ENCODE measurements at places on chromosomes 7 and 10. TPM values are rescaled to one million over a fixed set of nuclear protein-coding genes. Genes with fewer than 3 reads are reported as not detected.

DNA sequence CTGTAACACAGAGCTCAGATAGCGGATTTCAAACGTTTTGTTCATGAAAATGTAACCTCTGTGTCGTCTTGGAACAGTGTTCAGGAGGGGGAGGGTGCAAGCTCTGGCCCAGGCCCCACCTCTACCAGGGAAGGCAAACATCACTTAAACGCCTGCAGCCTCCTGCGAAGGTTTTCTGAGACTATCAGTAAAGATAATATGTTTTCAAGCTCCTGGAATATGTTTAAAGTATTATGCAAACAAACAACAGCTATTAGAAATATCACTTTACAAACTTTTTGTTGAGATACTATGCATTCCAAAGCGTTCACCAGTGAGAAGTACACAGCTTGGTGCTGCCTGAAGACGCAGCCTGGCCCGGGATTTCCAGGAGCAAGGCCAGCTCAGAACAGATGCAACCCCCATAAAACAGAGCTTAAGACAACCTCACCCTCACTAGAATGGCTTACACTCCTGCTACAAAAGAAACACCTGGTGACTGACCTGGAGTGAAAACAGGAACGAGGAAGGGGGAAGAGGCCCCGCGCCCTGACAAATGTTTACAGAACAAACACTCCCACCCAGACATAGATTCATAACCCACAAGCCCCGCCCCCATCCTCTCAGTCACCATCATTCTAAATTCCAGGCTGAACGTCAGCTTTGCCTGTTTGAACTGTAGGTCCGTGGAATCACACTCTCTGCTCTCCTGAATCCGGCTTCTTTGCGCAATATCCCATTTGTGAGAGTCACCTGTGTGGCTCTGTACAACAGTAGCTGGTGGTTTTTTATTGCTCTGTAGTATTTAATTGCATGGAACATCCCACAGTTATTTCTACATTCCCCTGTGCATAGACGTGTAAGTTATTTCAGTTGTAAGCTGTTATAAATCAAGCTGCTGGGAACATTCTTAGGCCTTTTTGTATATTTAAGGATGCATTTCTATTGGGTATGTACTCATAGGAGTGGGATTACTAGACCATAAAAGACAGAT is 155.0 kb downstream of the PTPRN2 start:
- DNase-seq: no peak

- no peak for DNase-seq
Measured at GRCh38 chr10:117254774-117255735, 14.1 kb downstream of the SLC18A2 start.

DNA sequence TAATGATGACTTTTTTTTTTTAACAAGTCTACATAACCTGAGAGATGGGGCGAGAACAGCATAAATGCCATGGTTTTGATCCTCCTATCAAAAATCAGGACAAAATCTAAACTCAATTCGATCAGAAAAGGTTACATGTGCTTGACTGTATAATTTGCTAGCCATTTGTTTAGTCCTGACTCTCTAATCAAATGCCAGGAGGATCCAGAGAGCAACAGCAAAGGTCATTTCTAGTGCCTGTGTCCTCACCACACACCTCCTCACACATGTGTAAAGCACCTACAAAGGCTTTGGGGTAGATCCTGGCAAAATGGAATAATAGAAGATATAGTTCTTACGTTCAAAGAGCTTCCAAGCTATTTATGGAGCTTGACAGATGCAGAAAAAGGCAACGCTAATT is 11.0 kb upstream of the FAS start:
- DNase-seq: no peak

COL13A1 gene
- total RNA-seq: 0.56 TPM

IFIT1B gene
- not detected for total RNA-seq

DNA sequence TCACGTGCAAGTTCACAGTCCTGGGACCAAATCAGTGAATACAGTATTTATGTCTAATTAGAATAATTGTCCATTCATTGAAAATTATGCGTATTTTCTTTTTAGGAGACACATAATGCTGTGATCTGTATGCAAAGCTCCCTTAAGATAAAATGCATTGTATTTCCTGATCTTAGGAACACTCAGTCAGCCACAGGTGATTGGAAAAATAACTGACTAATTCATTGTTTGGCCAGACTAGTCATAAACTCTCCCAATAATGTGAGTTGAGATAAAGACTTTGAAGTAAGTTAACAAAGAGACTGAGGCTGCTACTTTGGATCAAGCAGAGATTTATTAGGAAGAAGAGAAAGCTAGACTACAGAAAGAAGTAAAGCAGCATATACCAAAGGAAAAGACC is 182.2 kb downstream of the GNAI1 start:
- DNase-seq: no peak

DNA sequence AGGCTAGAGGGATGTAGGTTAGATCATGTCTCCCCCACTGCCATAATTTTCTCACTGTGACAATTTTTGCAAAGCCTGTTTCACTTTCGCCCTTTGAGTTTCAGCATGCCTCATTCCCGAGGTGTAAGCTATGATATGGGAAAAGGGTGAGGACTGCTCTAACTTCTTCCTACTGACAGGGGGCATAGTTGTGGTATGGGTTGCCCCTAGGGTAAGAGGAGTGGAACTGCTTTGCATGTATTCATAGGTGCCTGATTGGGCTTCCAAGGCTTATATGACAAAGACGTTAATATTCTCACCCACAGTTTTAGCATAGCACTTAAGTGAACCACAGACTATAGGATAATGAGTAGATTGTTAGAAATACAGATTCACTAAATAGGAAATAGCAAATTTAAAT is 148.7 kb downstream of the BBS9 start:
- no peak for DNase-seq

ZC3HAV1L gene
- 3.4 TPM for total RNA-seq

DNA sequence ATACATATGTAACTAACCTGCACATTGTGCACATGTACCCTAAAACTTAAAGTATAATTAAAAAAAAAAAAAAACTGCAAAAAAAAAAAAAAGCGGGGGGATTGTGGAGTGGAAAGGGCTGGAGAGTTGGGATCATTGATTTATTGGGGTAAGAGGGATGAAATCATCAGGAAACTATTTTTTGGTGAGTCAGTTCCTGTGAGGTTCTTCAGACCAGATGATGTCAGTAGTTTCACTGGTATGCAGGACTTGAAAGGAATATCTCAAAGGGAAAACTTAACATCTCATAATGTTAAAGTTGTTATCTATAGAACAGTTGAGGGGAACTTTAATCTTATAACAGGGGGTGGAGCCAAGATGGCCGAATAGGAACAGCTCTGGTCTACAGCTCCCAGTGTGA is 32.6 kb upstream of the TECTB start:
- DNase-seq: no peak

DNA sequence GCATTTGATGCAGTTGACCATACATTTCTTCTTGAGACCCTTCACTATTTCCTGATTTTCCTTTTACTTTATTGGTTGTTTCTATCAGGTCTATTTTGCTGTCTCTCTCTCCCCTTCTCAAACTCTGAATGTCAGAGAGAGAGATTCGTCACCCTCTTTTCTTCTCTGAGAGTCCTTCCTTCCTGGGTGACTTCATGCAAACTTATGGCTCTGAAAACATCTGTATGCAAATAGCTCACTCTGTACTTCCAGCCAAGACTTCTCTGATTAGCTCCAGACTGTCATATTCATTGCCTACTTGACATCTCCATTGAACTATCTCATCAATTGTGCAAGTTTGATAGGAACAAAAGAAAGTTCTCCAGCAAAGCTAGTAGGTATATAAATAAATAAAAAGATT is 191.7 kb upstream of the KLF6 start:
- DNase-seq: no peak
